ENCODE measurements at places on chromosomes 7 and 10. TPM values are rescaled to one million over a fixed set of nuclear protein-coding genes. Genes with fewer than 3 reads are reported as not detected.

- no peak for DNase-seq
- no peak overlapping the region for H3K4me3 ChIP-seq
- H3K36me3 ChIP-seq, result no peaks in the 10 kb centered on the region
- no peaks in the 10 kb centered on the region for H3K4me1 ChIP-seq
- H3K27me3 ChIP-seq, result no peaks in the 10 kb centered on the region
These were observed 196.4 kb downstream of the CREB5 start for GRCh38 chr7:28608731-28609130.

RADIL gene
- 21.6 TPM for total RNA-seq

- peak overlapping the region; percentile 94 for H3K27ac ChIP-seq
- no peak for DNase-seq
- peaks cover 8% of the 10 kb centered on the region for H3K4me1 ChIP-seq
These were observed 527 bp downstream of the HOXA1 start for GRCh38 chr7:27095050-27095896.

UPK3B gene
- total RNA-seq, result not detected

DNA sequence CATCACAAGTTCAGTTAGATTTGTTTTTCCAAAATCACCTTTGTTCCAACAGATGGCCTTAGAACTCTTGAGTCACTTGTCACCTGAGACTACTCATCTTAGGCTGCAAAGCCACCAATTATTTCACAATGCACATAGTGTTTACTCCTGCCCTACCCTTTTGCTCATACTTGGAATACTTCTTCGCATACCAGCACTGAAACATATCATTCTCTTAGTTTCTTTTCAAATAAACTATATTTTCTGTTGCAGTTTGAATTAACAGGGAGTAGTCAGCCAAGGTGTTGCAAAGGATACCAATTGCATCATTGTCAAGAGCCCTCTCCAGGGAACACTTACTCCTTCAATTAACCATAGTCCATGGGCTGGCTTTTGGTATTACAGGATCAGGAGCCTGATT, 71.0 kb downstream of the CASD1 start:
- H3K36me3 ChIP-seq, result no peaks in the 10 kb centered on the region
- no peak overlapping the region for H3K27ac ChIP-seq
- peaks cover 4% of the 10 kb centered on the region for H3K4me1 ChIP-seq
- no peak overlapping the region for H3K4me3 ChIP-seq
- H3K27me3 ChIP-seq, result no peaks in the 10 kb centered on the region

DNA sequence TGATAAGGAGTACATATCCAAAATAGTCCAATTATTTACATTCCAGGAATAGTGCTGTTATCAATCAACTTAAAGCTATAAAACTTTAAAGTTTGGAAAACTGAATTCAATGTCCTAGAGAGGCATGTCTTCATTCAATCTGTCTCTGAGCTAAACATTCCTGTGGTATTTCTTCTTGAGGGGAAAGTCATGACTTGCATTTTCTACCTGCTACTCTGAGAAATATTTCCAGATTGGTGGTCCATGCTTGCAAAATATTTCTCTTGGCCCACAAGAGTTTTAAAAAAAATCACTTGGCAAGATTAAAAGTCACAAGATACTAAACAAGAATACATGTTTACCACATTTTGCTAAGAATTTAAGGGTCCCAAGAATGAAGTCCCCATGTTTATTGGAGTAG, 63.6 kb upstream of the HGF start:
- no peak for DNase-seq
- no peaks in the 10 kb centered on the region for H3K36me3 ChIP-seq
- H3K4me1 ChIP-seq, result no peaks in the 10 kb centered on the region

- no peaks in the 10 kb centered on the region for H3K4me1 ChIP-seq
- DNase-seq, result peak; percentile 54
- no peaks in the 10 kb centered on the region for H3K36me3 ChIP-seq
- no peak overlapping the region for H3K27ac ChIP-seq
These were observed 7.2 kb downstream of the PALS2 start for GRCh38 chr7:24580283-24580946.

GRCh38 chr10:86747796-86748581, 8.4 kb upstream of the BMPR1A start:
- peaks cover 41% of the 10 kb centered on the region for H3K4me1 ChIP-seq
- no peaks in the 10 kb centered on the region for H3K27me3 ChIP-seq
- no peak overlapping the region for H3K27ac ChIP-seq
- H3K36me3 ChIP-seq, result no peaks in the 10 kb centered on the region

OR2A42 gene
- total RNA-seq, result not detected

ENTPD1 gene
- 13.3 TPM for total RNA-seq

DNA sequence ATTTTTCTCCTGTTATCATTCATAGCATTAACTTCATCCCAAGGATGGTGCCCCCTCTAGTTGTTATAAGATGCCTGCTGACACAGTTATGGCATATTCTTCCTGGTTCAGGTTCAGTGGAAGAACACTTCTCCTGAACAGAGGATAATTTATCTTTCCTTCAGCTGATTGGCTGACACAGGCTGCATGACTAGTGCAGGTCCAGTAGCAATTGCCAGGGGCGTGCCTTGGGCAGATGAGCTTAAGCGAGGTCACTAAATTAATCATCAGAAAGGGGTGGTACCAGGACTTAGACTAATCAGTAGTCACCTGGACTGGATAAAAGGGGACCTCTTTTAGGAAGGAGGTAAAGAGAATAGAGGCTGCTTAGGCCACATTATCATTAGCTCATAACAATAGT, 42.3 kb downstream of the BZW2 start:
- no peaks in the 10 kb centered on the region for H3K27me3 ChIP-seq
- no peak for DNase-seq
- peaks cover 4% of the 10 kb centered on the region for H3K4me1 ChIP-seq
- no peak overlapping the region for H3K4me3 ChIP-seq

SPDYE5 gene
- 0.37 TPM for total RNA-seq

DNA sequence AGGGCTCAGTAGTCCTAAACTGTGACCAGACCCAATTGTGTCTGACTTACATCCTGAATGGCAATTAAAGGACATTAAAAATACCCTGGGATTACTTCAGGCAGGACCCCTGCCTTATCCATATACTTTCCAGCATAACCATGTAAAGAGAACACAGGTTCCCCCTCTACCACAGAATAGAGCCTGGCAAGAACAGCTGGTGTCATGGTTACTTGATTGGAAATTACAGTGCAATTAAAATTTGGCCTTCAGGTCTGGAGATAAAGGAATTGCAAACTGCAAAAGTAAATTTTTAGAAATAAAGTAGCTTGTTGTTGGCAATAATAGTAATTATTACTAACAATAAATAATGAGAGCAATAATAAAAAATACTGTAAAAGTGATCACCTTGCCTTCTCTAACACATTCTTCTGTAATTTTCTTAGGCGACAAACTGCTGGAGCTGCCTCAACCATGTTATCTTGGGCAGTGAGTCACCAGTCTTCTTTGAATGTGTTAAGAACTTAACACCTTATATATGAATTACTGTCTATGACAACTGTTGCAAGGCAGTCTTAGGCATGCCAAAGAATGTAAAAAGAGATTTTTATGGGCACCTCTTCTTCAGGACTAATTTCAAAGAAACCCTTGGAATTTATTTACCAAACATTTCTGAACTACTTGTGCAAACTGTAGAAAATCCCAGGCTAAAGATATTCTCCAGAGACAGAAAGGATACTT, 53.7 kb downstream of the HIBADH start:
- DNase-seq, result peak; percentile 9
- H3K27ac ChIP-seq, result no peak overlapping the region
- H3K4me3 ChIP-seq, result no peak overlapping the region
- no peaks in the 10 kb centered on the region for H3K36me3 ChIP-seq
